Brain microvascular endothelial cell (primary cell): ENCODE measurements at places on chromosomes 1 and 21.
A peak's percentile ranks its signal among the peaks of the same experiment; 100 is the strongest.

DNA sequence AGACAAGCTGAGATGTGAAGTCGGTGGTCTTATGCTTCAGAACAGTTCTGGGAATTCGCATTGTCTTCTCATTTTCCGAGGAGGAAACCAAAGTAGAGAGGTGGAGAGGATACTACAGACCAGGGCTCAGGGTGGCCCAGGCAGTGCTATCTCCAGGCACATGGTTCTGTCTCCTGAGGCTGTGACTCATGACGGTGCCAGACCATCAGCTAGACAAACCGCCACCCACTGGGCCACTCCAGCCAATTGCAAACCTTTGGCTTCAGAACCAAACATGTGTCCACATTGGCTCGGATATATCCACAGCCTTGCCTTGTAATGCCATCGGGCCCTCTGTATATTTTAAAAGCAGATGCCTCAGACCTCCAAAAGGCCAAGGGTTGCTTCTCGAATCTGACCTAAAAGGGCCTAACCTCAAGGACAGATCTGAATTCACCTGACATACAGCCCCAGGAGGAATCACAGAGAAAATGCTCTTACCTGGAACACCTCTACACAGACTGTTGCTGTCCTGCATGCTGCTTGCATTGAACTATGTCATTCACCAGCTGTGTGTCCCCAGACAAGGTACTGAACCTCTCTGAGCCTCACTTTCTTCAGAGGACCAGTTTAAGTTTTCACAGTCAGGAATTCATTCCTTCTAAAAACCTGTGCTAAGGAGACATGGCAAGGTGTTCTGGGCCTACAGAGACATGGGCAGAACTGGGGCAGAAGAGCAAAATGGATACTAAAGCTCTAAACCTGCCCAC is 224.9 kb upstream of the JUN start:
- DNase-seq: peak; percentile 57

- no peak for DNase-seq
Measured at GRCh38 chr1:11187000-11187399, 2.2 kb upstream of the ANGPTL7 start.

GRCh38 chr1:205656236-205656635 is 24.1 kb downstream of the SLC45A3 start:
- DNase-seq: no peak

GRCh38 chr1:181919542-181919941 is 142.0 kb downstream of the ZNF648 start:
- DNase-seq: no peak

- DNase-seq: no peak
Measured at GRCh38 chr1:169931795-169932231, 38.1 kb upstream of the SCYL3 start.

DNA sequence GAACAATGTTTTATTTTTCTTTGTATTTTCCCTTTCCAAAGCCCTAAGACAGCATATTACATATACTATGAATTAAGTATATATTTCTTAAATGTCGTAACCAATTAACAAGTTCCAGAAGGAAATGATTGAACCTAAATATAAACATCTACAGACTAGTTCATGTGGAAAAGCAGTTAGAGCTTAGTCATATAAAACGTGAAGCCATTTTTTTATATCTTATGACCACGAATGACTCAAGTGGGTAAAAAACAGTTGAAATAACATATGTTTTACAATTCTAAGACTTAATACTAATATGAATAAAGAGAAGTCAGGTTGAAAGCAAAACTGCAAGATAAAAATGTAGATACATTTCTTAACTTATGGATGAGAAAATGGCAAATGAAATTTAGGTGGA is 307.3 kb downstream of the BRINP3 start:
- DNase-seq: no peak

- DNase-seq: no peak
Measured at GRCh38 chr1:155134322-155134721, 1.3 kb upstream of the SLC50A1 start.

DNA sequence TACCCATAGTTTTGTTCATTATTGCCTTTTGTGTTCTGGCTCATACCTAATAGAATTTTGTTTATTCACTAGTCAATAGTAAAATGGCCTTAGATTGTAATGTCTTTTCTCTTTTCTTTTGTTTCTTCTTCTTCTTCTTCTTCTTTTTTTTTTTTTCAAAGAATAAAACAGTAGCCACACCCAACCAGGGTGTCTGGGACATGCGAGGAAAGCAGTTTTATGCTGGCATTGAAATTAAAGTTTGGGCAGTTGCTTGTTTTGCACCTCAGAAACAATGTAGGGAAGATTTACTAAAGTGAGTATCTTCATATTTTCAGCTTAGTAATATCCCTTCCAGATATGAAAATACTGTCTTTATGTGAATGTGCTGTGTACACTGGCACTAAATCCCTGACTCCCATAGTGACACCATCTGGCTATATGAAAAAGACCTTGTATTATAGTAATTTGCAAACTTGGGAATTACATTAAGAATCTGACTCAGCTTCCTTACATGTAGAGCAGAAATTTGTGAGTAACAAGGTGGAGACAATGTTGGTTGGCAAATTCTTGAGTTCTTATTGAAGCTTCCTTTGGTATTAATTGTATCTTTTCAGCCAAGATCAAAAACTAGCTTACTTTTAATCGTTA is 24.6 kb downstream of the AGO4 start:
- no peak for DNase-seq

DNA sequence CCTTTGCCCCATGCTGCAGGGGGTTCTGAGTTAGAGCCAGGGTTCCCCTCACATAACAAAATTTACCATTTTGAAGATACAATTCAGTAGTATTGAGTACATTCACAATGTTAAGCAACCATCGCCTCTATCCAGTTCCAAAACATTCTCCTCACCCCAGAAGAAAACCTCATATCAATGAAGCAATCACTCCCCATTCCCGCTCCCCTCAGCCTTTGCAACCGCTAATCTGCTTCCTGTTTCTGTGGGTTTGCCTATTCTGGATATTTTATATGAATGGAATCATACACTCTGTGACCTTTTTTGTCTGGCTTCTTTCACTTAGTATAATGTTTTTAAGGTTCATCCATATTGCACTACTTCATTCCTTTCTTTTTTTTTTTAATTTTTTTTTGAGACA is 32.9 kb downstream of the SERINC2 start:
- DNase-seq: no peak

DNA sequence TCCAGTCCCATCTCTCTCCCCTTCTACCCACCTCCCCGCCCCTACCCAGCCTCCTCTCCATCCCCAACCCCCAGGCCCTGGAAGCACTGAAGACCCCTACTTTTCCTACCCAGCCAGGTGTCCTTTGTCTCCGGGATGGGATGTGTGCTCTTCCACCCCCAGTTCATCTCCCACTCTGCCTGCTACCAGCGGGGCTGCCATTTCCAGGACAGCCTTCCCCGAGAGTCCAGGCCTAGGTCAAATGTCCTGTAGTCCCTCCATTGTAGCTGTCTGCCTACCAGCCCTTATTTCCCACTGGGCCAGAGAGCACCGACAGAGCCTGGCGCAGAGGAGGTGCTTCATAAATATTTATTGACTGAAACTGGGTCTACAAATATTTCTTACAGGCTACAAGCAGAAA is 72.0 kb upstream of the TLR5 start:
- no peak for DNase-seq

- no peak for DNase-seq
Measured at GRCh38 chr1:29646161-29646775, 409.9 kb downstream of the PTPRU start.

DNA sequence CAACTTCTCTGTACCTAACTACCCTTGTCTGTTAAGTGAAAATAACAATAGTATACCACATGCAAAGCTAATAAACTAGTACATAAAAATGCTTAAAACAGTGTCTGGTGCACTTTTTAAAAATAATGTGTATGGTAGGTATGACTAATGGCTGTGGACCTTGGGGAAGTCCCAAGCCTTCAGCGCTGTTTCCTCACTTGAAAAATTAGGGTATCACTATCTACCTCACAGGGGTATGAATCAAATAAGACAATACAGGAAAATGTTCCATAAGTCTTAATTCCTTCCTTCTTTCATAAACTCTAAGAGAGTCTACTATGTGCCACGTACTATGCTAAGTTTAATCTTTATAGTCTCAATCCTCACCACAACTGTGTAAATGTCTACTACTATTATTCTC is 32.0 kb downstream of the EGLN1 start:
- peak; percentile 37 for DNase-seq

- DNase-seq: no peak
Measured at GRCh38 chr1:111943066-111943465, 46.4 kb downstream of the KCND3 start.

DNA sequence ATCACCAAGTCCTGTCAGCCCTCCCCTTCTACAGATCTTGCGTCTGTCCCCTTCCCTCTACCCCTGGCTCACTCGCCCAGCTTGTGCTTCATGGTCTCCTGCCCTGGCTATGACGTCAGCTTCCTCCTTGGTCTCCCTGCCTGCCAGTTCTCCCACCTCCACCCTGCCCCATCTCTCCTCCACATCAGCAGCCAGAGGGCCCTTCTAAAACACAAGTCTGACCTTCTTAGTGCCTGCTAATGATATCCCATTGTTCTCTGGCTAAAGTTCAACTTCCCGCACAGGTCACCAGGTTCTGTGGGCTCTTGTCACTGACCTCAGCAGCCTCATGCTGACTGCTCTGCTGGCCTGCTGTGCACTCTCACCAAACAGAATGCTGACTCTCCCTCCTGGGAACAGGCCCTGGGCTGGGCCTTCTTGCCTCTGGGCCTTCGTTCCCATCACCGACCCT is 24.7 kb upstream of the MYCL start:
- no peak for DNase-seq

DNA sequence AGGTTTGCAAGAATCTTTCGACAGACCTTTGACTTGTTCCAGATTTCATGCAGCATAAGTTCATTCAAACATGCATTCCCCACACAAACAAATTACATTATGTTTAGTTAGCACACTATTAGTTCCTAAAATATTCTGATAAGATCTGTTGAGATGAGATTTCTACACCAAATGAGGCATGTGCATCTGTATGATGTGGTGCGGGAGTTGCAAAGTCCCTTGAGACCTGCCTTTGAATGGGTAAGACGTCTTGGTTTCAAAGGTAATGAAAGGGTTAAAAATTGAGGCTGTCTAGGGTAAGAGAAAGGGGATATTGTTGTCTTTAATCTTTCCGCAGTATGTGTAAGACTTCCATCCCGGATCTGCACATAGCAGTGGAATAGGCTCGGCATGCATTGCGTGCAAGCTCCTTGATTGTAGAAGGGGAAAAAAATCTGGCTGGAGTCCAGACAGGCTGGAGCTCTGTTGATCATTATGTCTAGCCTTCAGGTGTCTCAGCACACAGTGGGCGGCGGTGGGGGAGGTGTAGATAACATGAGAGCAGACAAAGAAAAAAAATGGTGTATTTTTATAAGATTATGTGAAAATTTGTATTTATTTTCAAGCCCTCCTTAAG is 296.6 kb downstream of the PTPRC start:
- peak; percentile 100 for DNase-seq

DNA sequence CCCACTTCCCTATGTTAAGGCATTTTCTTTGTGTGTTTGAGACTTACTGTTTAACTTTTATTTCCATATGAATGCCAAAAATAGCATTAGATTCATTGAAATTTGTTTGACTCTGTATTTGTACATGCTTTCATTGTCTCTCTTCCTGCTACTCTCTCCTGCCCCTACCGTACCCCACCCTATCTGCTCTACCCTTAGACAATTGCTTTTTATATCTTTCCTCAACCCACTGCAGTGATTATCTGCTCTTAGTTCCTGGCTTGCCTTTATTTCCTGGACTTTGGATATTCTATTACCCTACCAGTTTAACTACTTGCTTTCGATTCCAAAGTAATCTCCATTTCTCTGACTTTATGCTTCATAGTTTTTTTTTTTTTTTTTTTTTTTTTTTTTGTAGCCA is 10.5 kb downstream of the RAVER2 start:
- DNase-seq: no peak

DNA sequence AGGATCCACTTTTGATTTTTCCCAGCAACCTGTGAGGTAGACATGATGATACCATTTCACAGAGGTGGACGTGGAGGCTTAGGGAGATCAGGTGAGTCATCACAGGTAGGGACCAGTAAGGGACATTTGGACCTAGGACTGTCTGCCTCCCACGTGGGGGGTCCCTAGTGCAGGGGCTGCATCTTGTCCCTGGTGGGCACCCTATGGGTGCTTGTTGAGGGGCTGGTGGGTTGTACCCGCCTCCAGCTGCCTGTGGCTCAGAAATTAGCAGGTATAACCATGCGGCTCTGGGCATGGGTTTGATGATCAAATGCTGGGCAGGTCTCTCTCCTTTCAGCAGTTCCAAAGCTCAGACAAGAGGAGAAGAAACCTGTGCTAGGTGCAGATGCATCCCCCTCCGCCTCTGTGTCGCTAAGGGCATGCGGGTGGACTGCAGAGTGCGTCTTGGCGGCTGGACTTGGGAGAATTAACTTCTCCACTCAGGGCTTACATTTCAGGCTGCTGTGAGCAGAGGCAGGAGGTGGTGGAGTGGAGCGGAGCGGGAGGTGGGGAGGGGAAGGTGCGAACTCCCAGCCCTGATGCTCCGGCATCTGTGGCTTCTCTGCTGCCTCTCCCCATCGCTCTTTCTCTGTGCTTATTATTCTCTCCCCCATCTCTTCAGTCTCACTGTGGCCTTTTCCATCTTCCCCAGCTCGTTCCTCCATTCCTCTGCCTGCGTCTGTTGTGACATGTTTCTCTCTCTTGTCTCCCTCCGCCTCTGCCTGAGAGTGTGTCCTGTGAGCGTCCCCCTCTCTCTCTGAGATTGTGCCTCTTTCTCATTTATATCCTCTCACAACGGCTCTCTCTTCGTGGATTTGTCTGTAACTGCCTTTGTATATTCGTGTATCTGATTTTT is 146.8 kb downstream of the PTPRU start:
- DNase-seq: no peak

DNA sequence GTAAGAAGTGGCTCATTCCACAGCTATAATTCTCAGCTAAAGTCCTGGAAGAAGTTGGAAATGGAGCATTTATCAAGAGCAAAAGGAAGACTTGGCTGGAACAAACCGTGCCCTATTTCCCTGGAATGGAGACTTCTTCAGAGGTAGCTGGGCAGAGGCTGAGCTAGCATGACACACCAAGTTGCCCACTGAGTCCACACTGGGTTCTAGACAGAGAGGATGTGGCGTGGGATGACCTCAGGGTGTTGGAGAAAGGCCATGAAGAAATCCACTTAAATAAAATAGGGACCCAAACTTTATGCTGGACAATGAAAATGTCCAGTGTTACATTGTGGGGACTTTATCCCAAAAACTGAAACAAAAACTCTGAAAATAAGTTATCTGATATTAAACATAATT is 116.2 kb downstream of the KCNJ6 start:
- no peak for DNase-seq

GRCh38 chr1:87129606-87130005 is 199.1 kb upstream of the LMO4 start:
- no peak for DNase-seq

- no peak for DNase-seq
Measured at GRCh38 chr1:238052496-238053266, 162.0 kb upstream of the ZP4 start.

DNA sequence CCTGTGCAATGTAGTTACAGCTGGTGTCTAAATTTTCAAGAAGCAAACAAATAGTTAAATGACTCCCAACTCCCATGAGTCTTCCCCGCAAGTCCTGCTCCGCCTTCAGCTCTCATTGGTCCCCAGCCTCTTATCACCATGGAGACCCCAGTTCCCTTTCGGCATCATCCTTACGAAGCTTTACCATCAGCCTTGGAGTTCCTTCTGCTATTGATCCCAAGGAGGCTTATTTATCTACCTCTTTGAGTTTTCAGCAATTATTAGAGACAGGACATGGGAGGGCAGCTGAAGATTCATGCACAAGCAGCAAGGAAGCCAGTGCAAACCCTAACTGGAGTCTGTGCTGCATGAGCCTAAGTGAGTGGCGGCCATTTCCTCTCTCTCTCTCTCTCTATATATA is 12.3 kb downstream of the KCNA2 start:
- DNase-seq: no peak
